8988T (cell line): ENCODE measurements at places on chromosomes 4 and X.

GRCh38 chrX:126825566-126826193, 6.2 kb downstream of the PRR32 start:
- no peak for DNase-seq

- peak; percentile 20 for DNase-seq
Measured at GRCh38 chrX:20267931-20268701, 1.4 kb upstream of the RPS6KA3 start.

DNA sequence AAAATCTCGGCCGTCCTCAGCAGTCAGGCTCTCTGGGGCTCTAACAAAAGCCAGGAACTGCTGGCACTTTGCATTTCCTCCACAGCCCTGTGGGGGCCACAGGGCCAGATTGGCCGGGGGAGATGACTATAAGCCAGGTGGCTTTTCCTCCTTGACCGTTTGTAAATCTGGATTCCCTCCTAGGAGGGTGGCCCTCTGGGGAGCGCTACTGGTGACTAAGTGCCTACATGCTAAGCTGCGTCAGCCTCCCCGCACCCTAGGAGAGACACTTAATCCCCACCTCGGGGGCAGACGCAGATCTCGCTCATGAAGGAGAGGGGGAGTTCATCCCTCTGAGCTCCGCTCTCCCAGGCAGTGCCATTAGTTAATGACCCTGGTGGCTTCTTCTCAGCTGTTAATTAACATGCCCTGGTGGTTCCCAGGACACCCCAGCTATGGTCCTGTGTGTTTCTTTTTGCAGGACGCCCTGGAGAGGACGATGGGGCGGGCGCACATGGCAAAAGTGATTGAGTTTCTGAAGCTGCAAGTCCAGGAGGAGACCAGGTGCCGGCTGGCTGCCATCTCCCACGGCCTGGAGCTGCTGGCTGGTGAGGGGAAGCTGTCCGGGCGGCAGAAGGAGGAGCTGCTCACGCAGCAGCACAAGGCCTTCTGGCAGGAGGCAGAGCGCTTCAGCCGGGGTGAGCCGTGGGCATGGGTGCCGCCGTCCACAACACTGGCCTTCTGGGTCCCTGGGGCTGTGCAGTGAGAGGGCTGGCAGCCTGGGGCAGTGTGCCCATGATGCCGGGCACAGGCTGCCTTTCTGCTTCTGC, 41.6 kb downstream of the EVC start:
- DNase-seq: no peak

DNA sequence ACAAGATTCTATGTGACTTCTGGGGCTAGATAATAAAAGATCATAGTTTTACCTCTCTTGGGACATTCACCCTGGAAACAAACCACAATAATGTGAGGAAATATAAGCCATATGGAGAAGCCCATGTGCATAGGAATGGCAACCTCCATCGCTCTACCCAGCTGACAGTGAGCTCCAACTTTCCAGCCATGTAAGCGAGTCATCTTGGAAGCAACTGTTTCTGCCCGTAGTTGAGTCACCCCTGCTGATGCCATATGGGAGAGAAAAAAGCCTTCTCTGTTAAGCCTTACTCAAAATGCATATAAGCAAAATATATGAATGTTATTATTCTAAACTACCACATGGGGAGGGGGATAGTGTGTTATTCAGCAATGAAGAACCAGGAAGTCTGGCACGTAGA, 31.4 kb upstream of the RELL1 start:
- no peak for DNase-seq

DNA sequence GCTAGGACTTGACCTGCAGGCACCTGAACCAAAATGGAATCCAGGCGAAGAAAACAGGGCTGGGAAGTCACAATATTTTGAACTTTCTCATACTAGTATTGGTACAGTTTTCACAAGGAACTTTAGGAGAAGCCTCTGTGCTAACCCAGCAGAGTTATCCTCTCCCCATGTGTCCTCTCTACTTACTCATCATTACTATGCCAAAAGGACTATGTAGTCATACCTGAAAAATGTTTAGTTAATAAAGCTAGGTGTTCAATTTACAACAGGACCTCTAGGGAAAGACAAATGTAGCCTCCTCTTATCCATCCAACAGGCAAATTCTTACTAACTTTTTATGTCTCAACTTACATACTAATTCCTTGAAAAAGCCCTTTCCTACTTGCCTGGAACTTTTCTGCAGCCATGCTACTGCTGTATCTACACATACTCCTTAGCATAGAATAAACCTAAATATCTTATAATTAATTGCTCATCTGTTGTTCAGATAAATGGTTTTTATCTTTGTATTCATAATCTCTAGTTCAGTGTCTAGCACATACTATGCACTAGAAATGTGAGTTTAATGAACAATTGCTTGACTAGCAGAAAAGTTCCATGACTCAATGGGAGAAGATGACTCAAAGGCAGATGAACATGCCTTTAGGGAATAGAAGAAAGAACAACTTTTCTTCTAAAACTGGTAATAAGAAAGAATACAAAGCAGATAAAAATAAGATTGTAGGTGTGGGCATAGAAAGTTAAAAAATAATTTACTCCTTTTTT, 215.5 kb upstream of the VEGFC start:
- DNase-seq: no peak

DNA sequence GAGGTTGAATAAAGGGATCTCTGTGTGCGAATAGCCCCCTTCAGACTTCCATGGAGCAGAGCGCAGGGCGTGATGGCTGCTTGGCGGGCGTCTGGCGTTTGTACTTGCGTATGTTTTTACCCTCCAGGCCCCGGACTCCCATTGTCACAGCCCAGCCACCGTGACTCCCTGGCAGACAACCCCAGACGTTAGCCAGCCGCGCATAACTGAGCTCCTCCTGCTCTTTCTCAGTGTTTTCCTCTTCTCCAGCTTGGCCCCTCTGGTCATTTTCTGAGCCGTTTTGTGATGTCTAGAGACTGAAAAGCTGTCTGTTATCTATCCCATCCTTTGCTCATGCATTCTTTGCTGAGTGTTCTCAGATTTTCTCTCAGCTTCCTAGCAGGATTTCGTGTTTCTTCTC, 54.3 kb downstream of the IGFBP7 start:
- no peak for DNase-seq

DNA sequence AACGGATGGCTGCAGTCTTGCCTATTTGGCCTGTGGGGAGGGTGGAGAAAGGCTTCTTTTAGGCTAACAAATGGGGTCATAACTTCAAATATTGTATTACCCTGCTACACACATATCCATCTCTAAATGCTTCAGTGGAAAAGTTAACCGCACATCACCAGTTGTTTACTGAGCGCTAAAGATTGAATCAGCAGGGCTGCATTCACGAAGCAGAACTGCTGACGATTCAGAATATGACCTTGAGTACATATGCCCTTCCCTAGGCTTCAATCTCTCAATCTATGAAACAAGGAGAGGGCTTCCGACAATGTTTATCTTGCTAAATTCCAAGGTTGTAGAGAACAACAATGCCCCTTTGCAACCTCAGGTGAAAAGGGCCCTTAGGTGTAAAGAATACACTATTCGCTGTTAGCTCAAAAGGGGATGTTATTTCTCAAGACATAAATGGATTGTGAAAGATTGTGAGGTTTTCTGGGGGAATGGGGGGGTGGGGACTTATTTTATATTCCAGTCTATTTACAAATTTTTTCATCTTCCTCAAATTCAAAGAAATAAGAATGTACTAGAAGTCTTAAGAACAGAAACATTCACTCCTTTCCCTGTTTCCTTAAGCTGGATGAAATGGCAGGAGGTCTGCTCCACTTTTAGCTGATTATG, 2.6 kb upstream of the ATP6AP2 start:
- DNase-seq: no peak

DNA sequence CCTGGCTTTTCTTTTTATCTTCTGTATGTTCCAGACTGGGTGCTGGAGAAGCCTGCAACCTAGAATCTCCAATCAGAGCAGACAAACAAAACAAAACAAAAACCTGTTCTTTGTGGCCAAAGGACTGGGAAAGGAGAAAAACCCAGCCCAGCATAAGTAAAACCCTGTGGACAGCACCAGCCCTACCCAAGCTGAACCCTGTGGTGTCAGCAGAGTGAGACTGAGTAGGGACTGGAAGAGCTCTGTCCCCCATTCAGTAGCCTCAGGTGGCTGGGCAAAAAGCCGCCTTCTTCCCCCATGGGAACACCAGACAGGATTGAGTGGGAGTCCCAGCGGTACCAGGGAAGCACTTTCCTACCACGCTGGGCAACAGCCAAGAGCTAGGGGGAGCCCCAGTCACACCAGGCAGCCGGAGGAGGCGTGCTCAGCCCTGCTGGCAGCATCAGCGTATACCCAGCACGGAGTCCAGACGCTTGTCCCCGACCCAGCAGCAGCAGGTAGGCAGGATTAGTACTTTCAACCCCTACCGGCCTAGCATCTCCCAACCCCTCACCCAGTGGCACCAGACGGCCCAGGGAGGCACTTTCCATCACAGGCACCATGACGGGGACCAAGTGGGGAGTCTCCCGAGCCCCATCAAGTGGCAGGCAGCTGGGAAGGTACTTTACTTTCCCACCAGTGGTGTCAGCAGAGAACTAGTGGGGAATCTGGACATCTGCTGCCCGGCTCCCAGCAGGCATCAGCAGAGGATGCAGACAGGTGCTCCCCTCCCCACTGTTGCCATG, 8.6 kb upstream of the JADE3 start:
- DNase-seq: peak; percentile 67

DNA sequence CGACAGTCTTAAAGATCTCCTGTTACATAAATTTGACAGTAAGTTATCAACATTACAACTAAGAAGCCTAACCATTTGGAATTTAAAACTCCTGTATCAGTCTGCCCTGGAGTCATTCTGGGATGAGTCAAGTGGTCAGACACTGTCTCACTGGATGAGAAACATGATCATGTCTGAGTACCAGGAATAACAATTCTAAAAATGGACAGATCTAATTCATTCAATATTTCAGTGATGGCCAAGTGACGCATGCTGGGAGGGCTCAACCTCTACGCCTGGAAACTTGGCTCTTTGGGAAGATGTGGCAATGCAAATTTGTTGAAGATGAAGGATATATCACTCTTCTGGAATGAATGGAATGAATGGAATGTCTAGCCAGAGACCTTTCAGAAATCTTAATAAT, 1427.2 kb downstream of the STIM2 start:
- DNase-seq: no peak

DNA sequence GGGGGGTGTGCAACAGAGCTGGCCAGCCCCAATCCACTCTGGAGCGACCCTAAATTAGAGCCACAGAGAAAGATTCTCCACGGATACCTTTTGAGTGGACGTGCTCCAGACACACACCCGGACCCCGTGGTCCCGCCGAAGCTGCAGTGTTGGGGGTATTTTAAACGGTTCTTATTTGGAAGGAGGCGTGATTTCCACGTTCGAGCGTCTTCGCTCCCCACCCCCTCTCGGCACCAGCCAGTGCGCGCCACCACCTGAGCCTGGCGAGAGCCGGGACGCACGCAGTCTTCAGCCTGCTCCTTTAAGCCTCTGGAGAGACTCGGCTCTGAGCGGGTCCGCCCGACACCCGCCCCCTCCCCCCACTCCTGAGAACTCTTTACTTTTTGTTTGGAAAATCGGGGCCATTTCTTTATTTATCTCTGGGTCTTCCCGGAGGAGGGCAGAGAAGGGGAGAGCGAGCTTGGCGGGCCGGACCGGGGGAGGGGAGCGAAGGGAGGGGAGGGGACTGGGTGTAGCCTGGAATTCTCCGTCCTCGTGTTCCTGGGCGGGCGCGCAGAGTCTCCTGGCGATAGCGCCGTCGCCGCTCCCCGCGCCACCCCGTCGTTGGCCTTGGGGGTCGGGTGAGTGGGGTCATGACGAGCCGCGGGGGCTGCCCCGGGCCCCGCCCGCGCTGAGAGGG, 668 bp upstream of the PTCHD1 start:
- DNase-seq: peak; percentile 65

- DNase-seq: no peak
Measured at GRCh38 chrX:112967341-112967740, 126.7 kb upstream of the AMOT start.

DNA sequence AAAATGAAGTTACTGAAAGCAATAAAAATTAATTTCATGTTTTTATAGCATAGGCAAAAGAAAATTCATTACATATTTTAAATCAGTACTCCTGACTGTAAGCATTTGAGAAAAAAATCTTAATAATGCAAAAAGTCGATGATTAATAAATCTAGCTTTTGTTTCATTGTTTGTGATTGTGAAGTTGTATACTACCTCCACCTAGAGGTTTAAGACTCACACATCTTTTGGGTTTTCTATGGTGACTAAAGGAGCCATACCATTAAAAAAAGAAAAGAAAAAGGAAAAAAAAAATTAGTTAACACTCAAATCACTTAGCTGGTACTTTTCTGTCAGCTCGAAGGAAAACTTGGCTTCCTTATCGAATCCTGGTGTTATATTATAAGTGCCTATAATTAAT, 2.0 kb downstream of the GABRA2 start:
- no peak for DNase-seq

DNA sequence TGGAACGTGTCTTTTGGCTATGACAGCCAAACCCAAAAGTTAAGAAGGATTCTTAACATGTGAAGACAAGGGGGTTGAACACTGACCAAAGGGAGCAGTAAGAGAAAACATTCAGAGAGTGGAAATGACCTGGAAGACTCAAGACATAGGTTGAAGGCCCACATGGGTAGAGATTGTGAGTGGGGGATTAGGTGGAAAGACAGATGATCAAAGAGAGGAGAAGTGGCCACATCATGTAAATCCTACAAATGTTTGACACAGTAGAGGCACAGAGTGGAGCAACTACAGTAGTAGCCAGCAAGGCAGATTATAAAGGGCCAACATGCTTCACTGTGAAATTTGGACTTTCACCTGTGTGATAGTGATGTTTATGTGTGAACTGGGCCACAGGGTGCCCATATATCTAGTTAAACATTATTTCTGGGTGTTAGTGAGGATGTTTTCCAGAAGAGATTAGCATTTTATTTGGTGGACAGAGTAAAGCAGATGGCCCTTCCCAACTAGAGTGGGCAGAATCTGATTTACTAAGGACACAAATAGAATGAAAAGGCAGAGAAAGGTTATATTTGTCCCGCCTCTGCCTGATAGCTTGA, 559.3 kb downstream of the RAB28 start:
- DNase-seq: no peak

- DNase-seq: no peak
Measured at GRCh38 chr4:87052615-87053014, 117.8 kb downstream of the AFF1 start.

- DNase-seq: no peak
Measured at GRCh38 chr4:6268650-6269615, 717 bp upstream of the WFS1 start.

DNA sequence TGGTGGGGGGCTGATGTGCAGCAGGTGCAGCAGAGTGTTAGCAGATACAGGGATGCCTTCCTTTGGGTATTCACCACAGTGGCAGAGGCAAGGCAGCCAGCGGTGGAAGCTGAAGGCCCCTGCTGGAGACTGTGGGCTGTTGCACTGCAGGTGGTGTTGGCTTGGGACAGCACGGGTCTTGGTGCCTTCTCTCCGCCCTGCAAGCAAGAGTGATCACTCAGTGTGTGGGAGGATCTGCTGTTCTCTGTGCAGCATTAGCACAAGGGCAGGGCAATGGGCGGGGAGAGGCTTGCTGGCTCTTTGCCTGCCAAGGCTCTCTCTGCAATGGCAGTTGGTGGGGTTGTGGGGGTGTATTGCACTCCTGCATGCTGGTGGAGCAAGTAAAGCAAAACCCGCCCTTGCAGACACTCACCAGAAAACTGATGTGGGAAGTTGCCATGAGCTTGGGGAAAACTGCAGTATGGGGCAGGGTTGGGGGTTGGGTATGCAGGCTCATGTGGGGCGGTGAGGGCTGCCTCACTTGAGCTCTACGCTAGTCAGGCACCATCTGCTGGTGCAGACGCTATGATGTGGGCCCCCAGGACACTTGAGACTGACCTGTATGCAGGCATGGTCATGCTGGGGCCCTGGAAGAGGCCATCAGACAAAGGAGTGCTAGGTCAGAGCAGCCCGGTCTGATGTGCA, 820.8 kb upstream of the GRIA3 start:
- no peak for DNase-seq
